ENCODE measurements at places on chromosomes 11 and 22.
A peak's percentile ranks its signal among the peaks of the same experiment; 100 is the strongest.

GRCh38 chr11:70853068-70853769 is 399.2 kb downstream of the SHANK2 start:
- DNase-seq, result no peak

- DNase-seq, result no peak
Observed at GRCh38 chr11:126514061-126514693, 158.7 kb downstream of the ST3GAL4 start.

- peak; percentile 55 for DNase-seq
Observed at GRCh38 chr11:59263225-59263894, 50.6 kb upstream of the MPEG1 start.

DNA sequence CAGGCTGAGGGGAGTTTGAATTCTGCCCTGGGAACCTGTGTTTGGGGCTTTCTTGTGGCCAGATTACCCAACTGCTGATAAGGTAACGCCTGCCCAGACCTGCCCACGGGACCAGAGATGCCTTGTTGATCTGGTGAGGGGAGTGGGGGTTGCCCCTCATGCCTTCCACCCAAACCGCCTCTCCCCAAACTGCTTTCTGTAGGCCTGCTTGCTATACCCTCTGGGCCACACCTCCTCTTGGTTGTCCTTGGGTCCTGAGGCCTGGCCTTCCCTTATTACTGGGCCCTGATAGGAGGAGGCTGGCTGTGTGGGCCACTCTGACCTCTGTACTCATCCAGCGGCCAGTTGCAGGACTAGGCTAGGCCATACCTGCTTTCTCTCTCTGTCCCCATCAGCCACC is 3.4 kb downstream of the P2RY2 start:
- no peak for DNase-seq

DNA sequence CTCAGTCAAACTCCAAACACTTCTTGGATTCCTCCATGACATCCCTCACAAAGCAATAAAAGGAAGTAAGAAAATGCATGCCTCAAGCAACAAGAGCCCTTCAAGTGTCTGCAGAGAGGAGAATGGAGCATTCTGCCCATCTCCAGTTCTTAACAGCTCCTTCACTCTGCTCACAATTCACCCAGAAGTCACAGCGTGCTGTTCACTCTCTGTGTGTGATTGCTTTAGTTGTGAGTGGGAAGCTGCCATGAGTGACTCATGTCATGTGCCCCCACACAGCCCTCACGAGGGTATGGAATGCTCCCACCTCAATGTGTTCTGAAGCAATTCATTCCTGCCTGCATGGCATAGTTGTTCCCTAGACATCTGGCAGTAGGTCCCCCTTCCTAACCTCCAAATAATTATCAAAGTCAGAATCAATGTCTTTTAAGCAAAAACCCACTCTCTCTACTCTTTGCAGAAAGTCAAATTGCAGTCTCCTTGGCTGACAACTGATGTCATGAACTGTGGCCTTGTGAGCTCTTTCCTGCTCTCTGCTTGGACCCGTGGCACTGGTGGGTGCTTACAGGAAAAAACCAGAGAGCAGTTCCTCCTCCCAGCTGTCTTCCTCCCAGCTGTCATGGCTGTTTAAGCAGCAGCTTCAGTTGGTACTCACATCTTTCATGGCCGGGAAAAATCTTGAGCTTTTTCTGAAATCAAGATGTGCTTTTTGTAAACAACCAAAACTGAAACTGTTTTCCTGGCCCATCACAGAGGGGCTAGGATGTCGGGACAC is 112.1 kb upstream of the SPON1 start:
- no peak for DNase-seq

- DNase-seq, result no peak
Observed at GRCh38 chr22:35475545-35475944, 65.1 kb upstream of the RASD2 start.

DNA sequence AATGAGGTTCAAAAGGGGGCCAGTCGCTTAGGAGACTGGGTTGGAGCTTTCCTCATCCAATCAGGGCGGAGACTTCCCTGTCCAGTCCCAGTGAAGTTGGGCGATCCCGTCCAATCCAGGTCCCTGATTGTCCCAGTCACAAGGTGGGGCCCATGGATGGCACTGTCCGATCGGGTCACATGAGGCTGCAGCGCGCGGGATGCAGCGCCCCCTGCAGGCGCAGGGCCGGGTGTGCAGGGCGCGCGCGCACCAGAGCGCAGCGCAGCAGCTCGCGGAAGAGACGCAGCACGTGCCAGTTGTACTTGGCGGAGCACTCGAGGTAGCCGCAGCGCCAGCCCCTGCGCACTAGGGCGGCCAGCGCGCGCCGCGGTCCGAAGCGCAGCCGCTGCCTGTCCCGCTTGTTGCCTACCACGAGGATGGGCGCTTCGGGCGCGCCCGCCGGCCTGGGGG is 2.3 kb downstream of the RASL10A start:
- DNase-seq, result peak; percentile 93

DNA sequence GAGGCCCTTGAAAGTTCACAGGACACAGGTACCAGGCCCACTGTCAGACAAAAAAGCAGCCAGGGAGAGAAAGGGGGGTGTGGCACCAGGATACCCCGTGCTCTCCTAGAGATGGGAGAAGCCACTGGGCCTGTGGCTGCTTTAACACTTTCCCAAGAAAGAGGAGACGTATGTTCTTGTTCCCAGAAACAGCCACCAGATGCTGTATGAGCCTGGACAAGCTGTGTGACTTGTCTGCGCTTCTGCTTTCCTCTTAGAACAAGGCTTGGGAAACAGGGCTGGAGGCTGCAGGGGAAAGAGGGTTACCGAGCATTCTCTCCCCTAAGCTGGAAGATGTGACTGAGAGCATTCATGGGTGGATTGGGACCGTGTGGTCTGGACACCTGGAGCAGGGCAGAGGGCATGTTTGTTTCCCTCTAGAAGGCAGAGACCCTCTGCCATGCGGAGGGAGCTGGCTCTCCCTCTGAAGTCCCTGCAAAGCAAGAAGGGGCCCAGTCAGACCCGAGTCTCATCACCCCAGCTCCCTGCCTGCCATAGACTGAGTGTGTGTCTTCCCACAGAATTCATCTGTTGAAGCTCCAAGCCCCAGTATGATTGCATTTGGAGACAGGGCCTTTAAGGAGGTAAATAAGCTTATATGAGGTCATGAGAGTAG is 74.1 kb downstream of the TRIM29 start:
- no peak for DNase-seq

- DNase-seq, result no peak
Observed at GRCh38 chr11:118888398-118888797, 4.7 kb downstream of the CXCR5 start.

- DNase-seq, result no peak
Observed at GRCh38 chr22:49013707-49014106, 814.0 kb downstream of the BRD1 start.

- DNase-seq, result peak; percentile 47
Observed at GRCh38 chr11:706439-706956, 467 bp downstream of the EPS8L2 start.

- no peak for DNase-seq
Observed at GRCh38 chr11:93542811-93543229, 371 bp downstream of the SMCO4 start.

DNA sequence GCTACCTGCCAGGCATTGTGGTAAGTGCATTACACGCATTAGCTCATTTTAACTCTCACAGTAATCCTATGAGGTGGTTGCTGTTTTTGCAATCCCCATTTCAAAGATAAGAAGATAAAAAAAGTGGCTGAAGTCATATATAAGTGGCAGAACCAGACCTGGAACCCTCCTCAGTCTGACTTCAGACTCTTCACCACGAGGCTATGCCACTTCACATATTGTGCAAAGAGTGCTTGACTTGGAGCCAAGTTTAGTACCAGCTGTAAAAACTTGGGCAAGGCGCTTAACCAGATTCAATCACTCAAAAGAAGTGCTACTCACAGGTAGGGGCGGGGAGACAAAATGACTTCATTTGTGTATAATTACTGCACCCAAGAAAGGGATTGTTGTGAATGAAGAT is 15.3 kb downstream of the BPIFC start:
- DNase-seq, result no peak

- no peak for DNase-seq
Observed at GRCh38 chr22:45235101-45235777, 5.5 kb downstream of the KIAA0930 start.

- no peak for DNase-seq
Observed at GRCh38 chr11:47714554-47715081, 551 bp downstream of the AGBL2 start.

GRCh38 chr22:48780597-48781277 is 1046.9 kb downstream of the BRD1 start:
- DNase-seq, result no peak

DNA sequence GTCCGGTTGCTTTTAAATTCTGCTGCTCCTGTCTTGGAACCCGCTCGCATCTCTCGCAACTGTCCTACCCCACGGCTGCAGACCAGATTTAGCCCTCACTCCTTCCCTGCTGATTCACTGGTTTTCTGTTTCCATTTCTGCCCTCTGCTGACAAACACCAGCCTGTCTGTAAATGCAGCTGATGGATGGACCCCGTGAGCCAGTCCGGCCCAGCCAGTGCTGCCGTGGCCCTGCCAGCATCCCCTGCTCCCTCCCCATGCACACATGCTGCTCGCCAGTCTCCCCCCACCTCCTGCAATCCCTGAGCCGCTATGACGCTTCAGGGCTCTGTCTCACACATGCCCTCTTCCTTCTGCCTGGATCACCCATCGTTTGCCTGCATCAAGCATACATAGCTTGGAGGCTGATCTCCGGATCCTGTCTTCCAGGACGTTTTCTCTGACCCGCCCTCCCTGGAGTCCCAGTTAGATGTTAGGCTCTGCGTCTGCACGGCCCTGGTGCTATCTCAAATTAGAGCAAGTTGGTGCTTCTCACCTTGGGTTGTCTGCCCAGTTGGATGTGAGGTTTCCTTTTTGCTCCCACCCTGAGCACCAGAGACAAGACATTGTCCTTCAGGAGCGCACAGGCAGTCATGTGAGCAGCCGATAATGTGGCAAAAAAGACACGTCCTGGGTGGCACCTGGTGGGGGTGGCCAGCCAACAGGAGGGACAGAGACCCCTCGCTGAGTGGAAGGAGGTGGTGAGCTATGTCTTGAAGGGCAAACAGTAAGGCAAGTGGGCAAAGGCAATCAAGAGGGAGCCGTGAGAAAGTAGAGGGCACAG is 4.3 kb upstream of the ACR start:
- peak; percentile 44 for DNase-seq

GRCh38 chr22:30701872-30702271 is 7.2 kb downstream of the OSBP2 start:
- no peak for DNase-seq

DNA sequence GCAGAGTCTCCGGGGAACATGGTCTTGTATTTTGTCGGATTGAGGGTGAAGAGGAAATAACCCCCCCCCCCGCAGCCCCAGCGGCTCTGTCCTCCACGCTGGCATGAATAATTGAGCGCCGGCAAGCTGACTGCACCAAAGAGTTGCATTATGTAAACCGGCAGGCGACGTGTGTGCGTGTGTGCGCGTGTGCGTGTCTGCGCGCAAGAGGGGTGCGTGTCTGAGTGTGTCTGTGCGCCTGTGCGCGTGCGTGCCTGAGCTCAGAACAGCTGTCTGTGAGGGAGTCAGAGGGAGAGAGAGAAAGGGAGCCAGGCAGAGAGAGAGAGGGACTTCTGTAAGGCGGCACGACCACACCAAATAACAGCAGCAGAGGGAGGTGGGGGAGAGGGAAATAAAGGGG is 94.4 kb downstream of the SCN3B start:
- peak; percentile 49 for DNase-seq

GRCh38 chr11:94525546-94526324 is 13.5 kb downstream of the C11orf97 start:
- no peak for DNase-seq

- DNase-seq, result no peak
Observed at GRCh38 chr11:103586756-103587155, 449.7 kb upstream of the DDI1 start.

GRCh38 chr11:117720061-117720511 is 76.9 kb downstream of the DSCAML1 start:
- peak; percentile 61 for DNase-seq

DNA sequence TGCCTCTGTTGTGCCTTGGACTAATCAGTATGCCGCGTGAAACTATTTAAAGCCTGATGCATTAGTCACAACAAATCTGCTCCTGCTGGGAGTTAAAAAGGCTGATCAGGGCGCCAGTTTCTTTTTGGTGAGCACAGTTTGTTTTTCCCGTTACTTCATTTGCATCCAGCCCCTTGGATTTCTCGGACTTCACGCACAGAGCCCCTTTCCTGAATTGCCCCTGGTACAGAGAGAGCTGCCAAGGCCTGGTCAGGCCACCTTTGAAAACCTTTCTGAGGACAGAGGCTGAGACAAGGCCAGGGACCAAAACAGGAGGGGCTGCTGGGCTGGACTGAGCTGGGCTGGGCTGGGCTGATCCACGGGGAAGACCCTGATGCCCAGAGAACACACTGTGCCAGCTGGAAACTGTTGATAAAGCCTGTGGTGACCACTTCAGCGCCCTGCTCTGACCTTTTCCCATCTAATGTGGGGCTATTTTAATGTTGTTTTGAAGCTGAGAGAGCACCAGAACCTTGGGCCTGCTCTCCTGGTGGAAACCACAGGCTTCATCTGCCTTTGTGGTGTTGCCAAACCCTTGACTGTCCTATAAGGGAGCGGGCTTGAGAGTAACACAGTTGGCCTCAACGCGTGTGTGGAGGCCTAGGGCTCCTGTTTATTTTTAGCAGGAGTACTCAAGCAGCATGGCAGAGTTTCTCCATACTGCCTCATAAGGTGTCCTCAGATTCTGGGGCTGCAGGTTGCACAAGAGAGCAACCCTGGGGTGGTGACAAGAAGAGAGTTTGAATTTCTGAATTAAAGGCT is 44.2 kb downstream of the NAV2 start:
- DNase-seq, result no peak

- DNase-seq, result no peak
Observed at GRCh38 chr11:61378713-61379313, 13.6 kb upstream of the TMEM216 start.

DNA sequence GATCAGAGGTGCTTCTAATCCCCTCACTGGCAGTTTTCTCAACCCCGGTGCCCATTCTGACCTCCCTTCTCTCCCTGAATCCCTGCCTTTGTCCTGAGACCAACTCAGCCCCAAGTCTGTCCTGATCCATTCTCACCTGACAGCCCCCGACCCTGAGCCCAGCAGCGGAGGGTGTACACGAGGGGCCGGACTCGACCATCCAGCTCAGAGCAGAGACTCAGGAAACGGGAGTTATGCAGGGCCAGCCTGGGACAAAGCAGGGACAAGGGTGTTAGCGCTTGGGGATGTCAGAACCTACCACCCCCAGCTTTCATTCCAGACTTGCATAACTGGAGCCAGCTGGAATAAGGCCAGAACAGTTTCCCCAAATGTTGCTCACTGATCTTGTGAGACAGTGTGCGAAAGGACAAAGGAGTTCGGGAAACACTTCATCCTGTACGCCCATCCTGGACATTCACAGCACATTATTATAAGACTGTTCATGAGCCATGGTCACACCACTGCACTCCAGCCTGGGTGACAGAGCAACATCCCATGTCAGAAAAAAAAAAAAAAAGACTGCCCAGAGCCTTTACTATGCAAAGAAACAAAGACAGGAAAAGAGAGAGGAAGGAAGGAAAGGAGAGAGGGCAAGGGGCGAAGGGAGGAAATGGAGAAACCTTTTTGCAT is 3.5 kb upstream of the EEF1G start:
- DNase-seq, result no peak

GRCh38 chr11:9606809-9607510 is 33.5 kb downstream of the WEE1 start:
- peak; percentile 80 for DNase-seq

Data from ELF-1 (cell line).